MM.1S (cell line): ENCODE measurements at places on chromosomes 3 and 15.

DNA sequence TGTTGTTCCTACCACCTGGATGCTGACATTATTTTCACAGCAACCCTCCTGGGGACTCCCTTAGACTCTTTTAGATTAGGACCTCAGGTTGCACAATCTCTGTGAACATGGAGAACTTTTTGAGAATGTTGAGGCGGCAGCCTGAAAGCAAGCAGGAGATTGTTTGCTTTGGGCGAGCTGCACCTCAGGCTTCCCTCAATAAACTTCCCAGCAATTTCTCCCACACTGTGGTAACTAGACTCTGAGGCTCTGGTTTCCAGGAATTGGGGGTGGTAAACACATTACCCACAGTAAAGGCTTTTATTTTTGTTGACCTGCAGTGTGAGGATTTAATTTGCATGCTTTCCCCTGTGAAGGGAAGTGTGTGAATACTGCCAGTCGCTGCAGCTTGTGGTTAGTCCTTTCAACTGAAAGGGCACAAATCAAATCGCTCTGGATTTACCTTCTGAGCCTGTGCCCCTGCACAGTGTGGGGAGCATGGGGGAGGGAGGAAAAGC, 35.2 kb upstream of the SIAH2 start:
- DNase-seq: no peak

DNA sequence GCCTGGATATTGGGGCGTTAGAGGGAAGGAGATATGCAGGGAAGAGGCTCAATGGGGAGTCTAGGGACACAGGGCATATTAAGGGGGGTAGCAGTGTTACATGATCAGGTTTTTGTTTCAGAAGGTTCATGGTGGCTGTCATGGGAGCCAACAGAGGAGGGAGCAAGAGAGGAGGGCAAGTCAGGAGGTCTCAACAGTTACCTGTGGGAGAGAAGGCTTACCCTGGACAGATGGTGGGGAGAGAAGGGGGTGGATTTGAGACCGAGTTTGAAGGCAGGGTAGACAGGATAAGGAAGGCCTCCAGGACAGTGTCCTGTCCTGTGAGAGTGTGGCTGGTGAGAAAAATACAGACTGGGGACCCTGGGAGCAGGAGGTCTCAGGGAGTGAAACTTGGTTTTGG, 3.8 kb upstream of the WNT7A start:
- no peak for DNase-seq

DNA sequence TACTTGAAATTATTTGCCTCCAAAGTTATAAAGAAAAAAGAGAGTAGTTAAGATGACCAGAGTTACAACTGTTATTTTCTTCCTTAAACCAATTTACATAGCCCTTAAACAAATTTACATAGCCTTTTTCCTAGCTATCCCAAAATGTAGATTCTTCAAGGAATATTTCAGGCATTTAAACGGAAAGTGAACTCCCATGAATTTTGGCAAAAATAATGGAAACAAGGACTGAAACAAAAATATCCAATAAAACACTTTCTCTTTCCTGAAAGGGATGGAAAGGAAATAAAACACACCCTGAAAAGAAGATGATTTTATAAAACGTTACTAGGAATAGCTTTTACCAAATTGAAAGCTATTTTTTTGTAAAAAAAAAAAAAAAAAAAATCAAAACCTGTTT, 418.6 kb downstream of the FOXP1 start:
- no peak for DNase-seq

- no peak for DNase-seq
These were observed 57.0 kb upstream of the FRMD4B start for GRCh38 chr3:69442771-69443311.

DNA sequence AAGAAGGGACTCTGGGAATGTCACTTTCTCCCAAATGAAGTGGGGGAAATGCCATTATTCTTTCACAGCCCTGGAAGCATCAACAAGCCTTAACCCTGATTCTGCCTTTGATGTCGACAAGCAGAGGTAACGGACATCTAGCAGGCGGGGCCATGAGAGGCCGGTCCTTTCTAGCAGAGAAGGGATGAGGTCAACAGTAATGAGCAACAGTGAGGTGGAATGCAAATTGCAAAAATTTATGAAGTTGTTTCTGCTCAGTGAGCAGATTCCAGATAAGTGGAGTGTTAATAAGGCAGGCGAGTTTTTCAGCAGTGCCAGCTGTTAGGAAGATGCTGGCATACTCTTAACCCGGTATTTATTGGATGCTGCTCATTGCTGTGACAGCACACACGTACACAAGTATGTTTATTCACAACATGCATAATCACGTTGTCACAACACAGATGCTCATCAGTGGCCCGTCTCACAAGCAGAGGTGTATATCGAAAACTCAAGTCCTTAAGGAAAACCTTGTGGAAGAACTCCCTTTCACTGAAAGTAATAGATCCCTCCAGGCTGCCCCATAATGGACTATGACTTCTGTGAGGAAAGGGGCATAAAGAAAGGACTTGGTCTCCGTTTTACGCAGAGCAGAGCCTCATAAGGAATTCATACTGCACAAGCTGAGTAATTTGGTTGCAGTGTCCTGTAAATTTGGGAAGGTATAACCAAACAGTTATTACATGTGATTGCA, 329.0 kb downstream of the IGSF11 start:
- no peak for DNase-seq

DNA sequence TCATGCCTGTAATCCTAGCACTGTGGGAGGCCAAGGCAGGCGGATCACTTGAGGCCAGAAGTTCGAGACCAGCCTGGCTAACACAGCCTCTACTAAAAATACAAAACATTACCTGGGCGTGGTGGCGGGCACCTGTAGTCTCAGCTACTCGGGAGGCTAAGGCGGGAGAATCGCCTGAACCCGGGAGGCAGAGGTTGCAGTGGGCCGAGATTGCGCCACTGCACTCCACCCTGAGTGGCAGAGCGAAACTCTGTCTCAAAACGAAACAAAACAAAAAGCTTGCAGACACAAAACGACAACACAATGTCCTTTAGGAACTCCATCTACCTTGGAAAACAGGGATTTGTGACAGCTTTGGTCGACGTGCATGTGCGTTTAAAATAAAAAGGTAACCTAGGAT, 716 bp upstream of the KLHL24 start:
- DNase-seq: peak; percentile 29

DNA sequence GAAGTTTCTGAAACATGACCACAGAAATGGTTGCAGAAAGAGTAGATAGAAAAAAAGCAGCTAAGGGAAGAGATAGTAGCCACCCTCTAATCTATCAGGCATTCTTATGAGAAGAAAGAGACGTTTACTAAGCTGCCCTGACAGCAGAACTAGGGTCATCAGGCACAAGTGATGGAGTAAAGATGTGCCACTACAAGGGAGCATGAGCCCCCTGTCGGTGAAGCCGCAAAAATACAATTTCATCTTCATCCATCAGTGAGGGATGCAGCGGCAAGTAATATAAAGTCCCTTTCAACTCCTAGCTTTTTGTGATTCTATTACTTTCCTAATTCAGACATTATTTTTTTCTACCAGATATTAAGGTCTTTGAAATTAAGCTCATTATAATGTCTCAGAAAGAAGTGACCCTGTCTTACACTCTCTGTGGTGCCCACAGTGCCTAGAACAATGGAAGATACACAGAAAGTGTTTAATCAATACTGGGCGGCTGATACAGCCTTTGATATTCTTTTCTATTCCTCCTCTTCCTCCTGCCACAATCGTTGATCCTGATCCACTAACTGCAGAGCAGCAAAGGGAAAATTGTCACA, 651.6 kb downstream of the NTRK3 start:
- peak; percentile 12 for DNase-seq

GRCh38 chr3:35817216-35817615, 177.9 kb downstream of the ARPP21 start:
- no peak for DNase-seq

- DNase-seq: peak; percentile 36
These were observed 34.8 kb upstream of the WNT5A start for GRCh38 chr3:55521738-55522421.

GRCh38 chr3:95654570-95655362, 1159.6 kb upstream of the EPHA6 start:
- DNase-seq: no peak

DNA sequence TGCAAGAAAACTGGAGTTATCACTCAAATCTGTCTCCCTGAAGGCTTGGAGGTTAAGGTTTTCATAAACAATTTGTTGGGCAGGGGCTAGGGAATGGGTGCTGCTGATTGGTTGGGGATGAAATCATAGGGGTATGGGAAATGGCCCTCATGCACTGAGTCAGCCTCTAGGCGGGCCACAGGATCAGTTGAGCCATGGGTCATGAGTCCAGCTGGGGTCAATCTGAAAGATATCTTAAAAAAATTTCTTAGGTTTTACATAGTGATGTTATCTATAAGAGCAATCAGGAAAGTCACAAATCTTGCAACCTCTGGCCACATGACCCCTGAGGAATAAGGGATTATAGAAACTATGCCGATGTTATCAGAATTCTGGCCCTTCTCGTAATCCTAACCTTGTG, 491.7 kb downstream of the ZIC1 start:
- DNase-seq: no peak

DNA sequence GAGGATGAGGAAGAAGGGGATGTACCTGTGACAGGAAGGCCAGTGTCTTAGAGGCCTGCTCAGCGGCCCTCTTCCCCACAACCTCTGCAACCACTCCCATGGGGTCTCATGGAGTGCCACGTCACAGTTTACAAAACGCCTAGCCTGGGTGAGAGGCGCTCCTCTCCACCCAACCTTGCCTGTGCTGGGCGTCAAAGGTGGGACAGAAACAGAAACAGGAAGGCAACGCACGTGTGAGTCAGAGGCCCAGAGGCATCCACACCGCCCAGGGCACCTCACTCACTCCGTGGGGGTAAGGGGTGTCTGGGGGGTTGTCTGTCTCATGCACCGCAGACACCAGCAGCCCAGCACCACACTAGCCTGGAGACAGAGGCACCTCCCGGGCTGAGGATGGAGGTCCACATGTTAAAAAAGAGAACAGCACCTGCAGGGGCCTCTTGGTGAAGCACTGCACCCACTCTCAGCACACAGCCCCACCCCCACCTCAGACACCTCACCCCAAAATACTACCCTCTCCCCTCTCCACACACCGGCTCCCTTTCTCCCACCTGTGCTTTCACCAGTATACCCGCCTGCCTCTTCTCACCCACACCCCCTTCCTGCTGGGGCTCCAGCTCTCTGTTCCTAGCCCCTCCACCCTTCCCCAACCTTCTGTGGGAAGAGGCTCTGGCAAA, 4.7 kb upstream of the CALML4 start:
- DNase-seq: no peak

DNA sequence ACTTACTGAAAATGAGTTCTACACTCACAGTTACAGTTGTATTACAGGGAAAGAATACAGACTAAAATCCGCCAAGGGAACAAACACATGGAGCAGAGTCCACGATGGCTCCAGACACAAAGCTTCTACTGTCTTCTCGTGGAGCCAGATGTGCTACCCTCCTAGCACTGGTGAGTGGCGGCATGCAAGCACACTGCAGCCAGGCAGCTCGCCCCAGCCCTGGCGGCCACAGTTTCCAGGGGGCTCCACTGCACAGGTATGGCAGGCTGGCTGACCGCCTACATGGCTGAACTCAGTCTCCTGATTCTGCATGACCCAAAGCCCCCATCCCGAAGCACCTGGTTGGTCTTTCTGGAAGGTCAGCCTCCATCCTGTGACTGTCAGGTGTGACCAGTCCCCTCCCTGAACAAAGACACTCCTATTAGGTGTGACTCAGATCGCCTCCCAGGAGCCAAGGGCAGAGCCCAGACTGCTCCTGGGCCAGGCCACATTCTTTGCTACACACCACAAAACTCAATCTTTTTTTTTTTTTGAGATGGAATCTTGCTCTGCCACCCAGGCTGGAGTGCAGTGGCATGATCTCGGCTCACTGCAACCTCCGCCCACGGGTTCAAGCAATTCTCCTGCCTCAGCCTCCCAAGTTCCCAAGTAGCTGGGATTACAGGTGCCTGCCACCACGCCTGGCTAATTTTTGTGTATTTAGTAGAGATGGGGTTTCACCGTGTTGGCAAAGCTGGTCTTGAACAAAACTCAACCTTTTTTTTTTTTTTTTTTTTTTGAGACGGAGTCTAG, 51.5 kb downstream of the CFAP92 start:
- DNase-seq: no peak

- DNase-seq: no peak
These were observed 5.8 kb upstream of the PLA2G4D start for GRCh38 chr15:42100021-42100800.

GRCh38 chr3:127137757-127138536, 55.0 kb upstream of the PRR23E start:
- DNase-seq: no peak

- DNase-seq: no peak
These were observed 23.7 kb downstream of the ALPK3 start for GRCh38 chr15:84840741-84841429.

- DNase-seq: peak; percentile 75
These were observed 142.9 kb upstream of the BFSP2 start for GRCh38 chr3:133256787-133257483.

- no peak for DNase-seq
These were observed 827.6 kb upstream of the CFAP20DC start for GRCh38 chr3:59877263-59878037.

DNA sequence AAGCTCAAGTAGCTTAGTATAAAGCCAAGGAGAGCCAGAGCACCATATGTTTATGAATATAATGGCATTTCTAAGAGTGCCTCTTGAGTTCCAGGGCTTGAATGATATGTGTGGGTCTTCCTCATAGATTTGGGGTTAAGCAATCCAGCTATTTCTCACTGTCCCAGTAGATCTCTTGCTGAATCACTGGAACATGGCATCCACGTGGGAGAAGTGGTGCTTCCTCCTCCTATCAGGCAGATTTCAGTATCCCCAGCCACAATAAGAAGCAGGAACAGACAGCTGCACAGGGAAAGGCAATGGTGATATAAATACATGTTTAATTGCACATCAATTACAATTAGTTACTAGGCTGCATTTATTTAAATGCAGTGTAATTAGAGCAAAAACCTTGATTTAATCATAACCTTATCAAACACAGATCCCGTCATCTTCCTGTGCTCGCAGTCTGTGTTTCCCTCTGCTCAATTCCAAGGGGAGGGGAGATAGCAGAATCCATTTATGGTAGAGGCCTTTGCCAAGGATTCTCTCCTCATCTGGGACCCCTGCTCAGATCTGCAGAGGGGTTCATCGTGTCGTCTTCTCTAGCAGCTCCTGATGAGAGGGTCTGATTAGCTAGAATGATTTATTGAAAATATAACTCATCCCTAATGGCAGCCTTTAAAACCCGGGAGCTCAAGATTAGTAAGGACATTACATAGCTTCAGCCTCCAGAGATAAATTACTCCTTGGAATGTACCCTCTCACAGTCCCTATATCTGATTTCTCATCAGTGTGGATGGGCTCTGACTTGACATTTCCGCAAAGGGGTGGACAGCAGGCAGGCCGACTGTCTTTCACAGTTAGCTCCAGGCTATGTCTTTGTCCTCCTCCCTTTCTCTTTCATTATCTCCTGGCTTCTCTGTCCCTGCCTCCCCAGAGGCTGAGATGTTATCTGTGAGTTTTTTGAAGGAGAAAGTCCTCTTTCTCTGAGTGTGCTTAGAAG, 775.9 kb downstream of the AGBL1 start:
- DNase-seq: no peak

GRCh38 chr15:43955140-43955539, 128.3 kb downstream of the WDR76 start:
- DNase-seq: no peak

DNA sequence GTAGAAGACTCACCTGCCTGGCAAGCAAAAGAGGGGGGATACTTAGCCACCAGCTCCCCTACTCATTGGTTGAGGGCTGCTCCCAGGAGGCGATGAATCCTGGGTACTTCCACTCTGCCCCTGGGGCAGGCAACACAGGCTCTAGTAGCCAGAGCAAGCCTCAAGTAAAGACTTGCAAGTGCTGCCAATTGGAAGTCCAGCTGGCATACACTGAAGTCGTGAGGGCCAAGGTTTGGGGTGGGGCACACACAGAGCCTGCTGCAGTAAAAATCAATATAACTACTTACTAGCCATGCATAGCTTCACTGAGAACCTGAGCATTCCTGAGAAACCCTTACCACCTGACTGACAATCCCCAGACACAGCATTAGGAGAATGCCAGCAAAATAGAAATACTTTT, 123.0 kb upstream of the EIF1B start:
- DNase-seq: no peak
